ENCODE measurements at places on chromosomes 13 and 19.
A peak's percentile ranks its signal among the peaks of the same experiment; 100 is the strongest.

GRCh38 chr13:43720780-43721397 lies 65.9 kb downstream of the ENOX1 start:
- DNase-seq: no peak

DNA sequence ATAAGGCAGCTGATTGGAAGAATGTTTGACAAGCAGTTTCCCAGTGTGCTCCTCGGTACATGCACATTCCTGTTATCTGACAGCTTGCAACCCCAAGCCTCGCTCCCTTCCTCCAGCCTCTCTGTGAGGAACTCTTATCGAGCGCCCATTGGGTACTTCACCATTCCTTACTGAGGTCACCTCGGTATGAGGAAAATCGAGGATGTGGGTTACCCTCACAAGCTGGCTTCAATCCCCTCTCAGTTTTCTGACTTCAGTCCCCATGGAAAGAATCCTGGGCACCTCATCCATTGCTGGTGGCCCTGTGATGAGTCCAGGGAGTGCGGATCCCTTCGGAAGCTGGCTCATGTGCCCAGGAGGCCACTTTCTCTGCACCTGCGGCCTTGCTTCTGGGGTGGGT lies 17.3 kb downstream of the TEX29 start:
- no peak for DNase-seq

DNA sequence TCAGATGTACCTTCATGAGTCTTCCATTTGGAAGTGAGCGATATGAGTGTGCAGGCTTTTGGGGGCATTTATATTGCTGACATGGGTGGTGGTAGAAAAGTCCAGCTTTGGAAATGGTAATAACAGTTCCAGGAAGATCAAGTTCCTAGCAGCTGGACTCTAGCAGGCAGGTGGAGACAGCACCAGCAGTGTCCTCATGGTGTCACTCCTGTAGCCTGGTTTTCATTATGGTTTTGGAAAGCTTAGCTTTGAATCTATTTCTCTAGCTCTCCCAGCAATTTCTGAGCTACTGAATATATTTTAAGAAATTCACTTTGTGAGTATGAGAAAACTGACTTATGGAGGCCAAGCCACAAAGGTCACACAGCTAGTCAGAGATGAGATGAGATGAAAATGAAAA lies 523.2 kb upstream of the HTR2A start:
- DNase-seq: no peak

- DNase-seq: no peak
Measured at GRCh38 chr19:46404753-46405468, 8.5 kb downstream of the CCDC8 start.

DNA sequence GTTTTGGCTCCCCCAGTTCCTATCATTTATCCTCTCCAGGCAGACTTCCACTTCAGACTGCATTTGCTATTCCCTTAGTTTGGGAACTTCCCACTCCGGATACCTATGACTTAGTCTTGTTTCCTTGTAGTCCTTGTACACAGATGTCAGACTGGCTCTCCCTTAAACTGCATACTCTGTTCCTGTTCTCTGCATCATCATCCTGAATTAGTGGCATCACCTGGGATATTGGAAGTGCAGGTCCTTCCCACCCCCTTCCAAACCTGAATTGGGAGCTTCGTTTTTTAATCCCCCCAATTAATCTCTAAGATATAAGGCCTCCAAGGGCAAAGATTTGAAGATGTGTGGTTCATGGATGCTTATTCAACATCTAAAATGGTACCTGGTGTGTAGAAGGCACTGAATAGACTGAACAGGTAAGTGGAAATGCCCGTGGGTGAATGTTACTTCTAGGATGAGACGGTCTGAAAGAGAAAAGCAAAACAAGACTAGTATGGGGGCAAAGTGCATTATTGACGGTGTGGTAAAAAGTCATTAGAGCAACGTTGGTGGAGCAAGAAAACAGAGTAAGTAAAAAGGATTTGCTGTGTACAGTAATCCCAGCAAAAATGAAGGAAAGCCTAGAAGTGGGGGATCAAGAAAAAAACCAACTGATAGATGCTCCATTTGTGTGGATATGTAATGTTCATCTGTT lies 9.6 kb downstream of the MIR17HG start:
- no peak for DNase-seq

GRCh38 chr19:19368087-19368486 lies 37.4 kb upstream of the GATAD2A start:
- DNase-seq: no peak

DNA sequence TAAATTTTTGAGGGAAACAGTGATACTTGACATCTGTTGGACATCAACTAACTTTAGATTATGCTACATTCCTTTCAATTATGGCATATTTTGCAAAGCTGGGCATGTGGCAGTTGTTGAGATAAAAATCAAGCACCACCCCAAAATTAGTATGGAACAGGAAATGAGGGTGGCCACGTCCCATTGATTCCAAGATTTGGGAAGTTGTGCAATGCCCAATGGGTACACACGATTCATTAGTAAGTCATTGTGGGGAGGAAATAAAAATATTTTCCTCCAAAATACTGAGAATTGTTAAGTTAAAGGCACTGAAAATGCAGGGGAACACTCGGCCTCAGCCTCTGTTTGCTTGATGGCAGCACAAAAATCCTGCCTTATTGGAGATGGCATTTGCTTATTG lies 7.6 kb downstream of the ERICH6B start:
- no peak for DNase-seq

DNA sequence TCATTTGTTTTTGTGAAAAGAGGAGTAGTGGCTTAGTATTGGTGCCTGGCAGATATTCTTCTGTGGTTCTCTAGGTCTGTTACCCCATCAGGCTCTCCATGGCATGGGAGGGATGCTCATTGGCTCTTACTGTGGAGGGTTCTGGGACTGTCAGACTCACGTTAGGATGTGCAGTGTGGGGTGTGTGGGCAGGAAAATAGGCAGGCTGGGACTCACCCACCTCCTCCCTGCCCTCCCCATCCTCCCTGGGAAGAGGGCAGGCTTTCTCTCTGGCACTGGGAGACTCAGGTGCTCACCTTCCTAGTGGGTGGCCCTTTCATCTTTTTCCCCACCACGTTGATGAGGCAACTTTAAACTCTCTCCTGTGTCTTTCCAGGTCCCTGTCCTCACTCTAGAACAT lies 44.2 kb downstream of the ZNF536 start:
- DNase-seq: no peak

GRCh38 chr19:5588906-5589676 lies 21.3 kb upstream of the TINCR start:
- no peak for DNase-seq

GRCh38 chr19:16886305-16886880 lies 2.4 kb upstream of the F2RL3 start:
- DNase-seq: no peak

DNA sequence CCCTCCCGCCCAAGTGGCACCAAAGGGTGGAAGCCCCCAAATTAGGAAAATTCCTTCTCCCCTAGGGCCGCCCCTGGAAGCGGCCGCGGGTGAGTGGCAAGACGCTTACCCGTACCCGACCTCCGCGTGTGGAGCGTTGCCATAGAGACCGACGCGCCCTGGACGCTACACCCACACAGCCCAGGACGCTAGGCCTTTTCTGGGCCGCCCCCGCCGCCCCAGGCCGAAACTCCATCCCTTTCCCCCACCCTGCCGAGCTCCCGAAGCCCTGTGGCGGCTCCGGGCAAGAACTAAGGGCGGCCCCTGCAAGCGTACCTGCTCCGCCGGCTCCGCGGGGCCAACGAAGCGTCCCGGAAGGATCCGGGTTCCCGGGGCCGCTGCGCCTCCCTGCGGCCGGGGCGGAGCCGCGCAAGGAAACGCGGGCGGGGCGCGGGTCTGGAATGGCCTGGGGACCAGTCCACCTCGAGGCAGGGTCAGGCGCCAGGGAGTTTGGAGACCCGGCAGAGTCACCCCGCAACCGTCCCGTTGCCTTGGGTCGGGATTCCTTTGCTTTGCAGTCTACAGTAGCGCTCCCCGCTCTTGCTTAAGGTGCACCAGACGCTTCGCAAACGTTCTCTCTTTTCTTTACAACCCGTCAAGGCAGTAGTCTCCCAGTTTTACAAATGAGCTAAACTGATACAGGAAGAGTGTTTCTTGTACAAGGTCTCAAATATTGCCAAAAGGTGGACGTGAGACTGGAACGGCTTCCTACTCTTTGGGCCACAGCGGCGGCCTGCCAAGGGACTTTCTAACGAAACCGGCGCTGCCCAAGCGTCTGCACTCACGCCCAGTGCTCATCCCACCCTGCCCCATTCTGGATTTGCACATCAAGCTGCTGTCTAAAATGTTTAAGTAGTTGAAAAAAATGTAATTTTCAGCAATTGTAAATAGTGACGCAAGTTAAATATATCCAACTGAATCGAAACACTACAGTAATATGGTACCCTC lies at the start of gene NEK5:
Gene NEK5, minus strand, starts transcription at position 360 of the 987 bp plus-strand sequence. CDS start 1,591 bp downstream, outside the sequence.
- DNase-seq: peak; percentile 24

GRCh38 chr13:63741029-63741813 lies 2325.6 kb upstream of the PCDH20 start:
- no peak for DNase-seq

GRCh38 chr13:97537110-97537509 lies 103.1 kb downstream of the RAP2A start:
- no peak for DNase-seq

GRCh38 chr13:32028711-32029110 lies 2.9 kb upstream of the FRY start:
- DNase-seq: no peak

DNA sequence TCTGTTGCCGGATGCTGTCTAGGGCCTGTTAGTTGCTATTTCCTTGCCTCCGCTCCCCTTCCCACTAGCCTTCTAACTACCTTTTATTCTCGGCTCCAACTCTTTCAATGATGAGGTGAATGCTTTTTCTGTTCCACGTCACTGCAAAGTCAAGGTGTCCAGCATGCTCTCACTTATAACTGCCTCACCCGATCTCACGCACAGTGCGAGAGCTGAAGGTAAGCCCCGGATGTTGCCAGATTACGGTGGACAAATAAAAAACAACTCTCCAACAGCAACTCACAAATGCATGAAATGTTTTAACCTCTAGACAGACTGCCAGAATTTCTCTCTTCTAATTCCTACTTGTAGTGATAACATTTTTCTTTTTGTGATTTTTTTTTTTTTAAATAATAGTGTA lies 169.9 kb downstream of the STK24 start:
- no peak for DNase-seq

GRCh38 chr13:23271331-23271730 lies 90.6 kb downstream of the SGCG start:
- DNase-seq: no peak

DNA sequence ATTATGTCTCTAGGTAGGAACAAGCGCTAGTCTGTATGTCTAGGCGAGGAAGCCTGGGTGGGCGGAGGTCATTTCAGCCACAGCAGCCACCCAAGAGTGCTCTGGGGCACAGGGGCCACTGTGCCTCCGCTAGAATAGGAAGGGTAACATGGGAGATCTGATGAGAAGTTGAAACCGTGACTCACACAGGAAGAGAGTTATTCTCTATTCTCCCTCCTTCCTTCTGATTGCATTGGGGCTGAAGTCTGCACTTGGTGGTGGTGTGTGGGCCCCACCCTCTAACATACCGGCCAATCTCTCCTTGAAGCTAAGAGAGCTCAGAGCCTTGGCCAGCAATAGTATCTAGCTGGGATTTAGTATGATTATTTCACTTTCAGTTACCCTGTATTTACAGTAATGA lies 20.3 kb upstream of the GGACT start:
- DNase-seq: no peak

DNA sequence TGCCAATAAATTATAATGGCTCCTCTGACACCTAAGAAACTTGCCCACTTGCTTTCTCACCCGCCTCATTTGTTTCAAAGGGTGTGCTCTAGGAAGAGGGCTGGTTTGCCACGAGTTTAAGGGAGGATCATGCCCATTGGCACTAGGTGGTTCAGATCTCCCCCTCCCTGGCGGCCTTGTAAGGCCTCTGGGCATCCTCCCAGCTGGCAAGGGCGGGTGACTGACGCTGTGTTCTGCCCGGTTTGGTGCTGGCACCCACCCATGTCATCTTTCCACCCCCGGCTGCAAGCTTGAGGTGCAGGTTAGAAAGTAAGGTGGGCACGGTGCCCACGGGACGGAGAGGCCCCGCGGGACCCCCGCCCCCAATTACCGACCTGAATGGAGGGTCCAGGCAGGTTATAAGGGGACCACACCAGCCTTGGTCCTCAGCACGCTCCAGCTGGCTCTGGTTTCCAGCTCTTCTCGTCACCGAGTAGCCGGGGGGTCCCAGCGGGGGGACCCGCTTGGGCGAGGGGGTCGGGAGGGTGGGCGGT lies 90.4 kb downstream of the PTPRS start:
- no peak for DNase-seq

- DNase-seq: no peak
Measured at GRCh38 chr19:43438291-43439031, 23.8 kb downstream of the TEX101 start.

All from stimulated activated CD8-positive, alpha-beta memory T cell treated with anti-CD3 and anti-CD28 coated beads, Interleukin-15, amount 100 ng/mL, for 48 hours (primary cell).